ENCODE measurements at places on chromosomes 12 and 14.

DNA sequence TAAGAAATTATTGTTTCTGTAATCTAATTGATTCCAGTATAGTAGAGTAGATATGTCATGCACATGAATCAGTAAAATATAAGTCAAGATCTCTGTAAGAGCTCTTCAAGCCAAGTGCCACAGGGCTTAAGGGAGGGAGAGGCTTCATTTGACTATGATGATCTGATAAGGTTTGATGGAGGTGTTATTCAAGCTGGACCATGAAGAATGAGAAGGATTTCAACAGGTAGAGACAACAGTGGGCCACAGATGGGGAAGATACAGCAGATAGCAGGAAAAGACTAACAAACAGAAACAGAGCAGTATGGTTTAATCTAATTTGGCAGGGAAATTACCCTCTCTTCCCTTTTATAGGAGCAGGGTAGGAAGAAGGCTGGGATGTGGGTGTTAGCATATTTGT is 40.6 kb upstream of the FKBP4 start:
- no peak for DNase-seq

GRCh38 chr14:91570021-91570420 is 59.9 kb upstream of the PPP4R3A start:
- no peak for DNase-seq

DNA sequence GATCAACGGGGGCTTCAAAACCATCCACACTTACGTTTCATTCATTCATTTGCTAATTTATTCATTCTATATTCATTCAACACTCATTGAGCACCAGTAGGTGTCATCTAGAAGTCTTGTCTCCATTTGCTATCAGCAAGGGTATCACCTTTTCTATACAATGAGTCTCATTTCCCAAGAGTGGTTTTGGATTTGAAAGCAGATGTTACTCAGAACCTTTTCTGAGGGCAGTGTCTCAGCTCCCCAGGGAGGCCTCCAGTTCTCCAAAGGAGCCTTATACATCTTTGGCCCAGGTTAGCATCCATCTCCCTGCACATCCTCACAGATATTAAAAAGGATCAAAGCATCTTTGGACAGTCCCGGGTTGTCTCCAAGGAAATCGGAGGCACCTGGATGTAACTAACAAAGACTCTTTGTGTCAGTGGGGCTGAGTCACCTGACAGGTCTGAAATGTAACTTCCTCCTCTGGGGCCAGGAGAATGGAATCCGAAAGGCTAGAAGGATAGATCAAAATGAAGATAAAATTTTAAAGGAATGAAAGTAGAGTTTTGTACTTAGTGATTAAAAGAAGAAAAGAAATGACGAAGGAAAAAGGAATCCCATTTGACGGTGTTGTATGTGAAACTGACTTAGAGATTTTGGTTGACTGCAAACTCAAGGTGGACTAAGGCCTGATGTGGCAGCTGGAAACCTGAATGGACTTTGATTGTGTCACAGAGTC is 103.0 kb downstream of the VCPKMT start:
- DNase-seq = no peak

DNA sequence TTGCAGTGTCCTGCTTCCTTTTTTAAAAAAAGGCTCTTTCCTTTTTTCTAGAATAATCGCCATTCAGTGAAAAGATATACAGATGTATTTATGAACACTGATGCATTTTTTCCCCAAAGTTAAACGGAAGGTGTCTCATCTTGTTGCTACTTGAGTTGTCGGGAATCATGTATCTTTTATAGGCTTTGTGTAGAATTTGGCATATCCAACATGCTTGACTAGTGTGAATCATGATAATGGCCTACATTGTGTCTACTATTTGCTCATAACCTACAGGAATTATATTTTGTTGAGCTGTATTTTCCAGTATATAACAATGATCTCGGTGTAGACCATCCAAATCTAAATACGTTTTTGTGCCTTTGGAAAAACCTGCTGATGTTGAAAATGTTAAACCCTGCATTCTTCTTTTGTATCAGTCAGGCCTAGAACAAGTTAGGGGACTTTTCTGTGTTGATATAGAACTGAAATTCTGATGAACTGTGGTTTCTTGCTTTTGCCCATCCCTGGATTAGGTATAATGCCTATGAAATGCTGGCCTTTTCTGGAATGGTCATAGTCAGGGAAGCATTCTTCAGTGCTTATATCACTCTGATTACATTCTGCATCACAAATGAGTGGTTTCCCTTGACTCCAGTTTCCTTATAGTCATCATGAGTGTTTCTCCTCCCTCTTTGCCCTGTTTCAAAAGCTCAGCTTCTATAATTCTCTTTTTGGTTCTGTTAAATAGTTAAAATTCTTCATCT is 10.8 kb downstream of the BMAL2 start:
- no peak for DNase-seq

DNA sequence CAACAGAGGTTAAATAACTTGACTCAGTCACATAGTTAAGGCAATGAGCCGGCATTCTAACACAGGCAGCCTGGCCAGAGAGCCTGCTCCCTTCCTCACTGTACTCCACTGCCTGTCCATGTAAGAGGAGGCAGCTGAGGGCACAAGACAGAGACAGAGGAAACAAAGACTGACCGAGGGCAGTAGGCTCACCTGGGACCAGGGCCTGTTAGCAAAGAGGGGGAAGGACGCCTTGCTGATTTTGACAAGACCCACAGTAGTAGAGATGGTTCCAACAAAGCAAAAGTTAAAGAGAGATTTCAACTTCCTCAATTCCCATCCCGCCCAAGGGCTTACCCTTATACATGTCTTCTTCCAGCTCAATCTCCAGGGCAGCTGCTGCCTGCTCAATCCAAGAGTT is 26.5 kb downstream of the OTUB2 start:
- peak; percentile 45 for DNase-seq

- no peak for DNase-seq
Measured at GRCh38 chr12:115000038-115000437, 316.1 kb upstream of the TBX3 start.
